NCI-H1436 (cell line): ENCODE measurements at places on chromosomes 2 and 18.

DNA sequence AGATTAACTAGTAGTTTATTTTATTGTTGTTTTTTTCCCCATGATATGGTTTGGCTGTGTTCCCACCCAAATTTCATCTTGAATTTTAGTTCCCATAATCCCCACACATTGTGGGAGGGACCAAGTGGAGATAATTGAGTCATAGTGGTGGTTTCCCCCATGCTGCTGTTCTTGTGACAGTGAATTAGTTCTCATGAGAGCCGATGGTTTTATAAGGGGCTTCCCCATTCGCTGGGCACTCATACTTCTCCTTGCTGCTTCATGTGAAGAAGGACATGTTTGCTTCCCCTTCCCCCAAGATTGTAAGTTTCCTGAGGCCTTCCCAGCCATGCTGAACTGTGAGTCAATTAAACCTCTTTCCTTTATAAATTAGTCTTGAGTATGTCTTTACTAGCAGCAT is 36.5 kb downstream of the GALNT14 start:
- DNase-seq: no peak

- no peak for DNase-seq
Measured at GRCh38 chr2:58612973-58613372, 371.8 kb upstream of the FANCL start.

DNA sequence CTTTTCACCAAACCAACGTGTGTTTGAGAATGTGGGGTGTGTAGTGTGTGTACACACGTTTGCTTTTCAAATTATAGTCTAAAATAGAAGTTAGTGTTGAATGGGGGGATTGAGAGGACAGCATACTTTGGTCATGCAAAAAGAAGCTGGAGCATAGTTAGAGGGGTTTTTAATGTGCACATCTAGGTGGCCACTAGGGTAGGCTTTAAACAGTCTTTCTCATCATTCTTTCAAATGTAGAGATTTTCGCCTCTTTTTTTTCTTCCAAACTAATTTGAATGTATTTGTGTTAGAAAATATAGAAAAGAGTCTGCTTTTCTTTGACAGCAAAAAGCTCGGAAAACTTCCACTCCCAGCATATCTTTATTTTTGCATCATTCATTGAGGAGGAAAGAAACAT is 165.2 kb upstream of the MYO3B start:
- DNase-seq: no peak

GRCh38 chr2:127608061-127609030 is 37.6 kb upstream of the GPR17 start:
- no peak for DNase-seq

GRCh38 chr18:79965119-79965902 is 868 bp downstream of the HSBP1L1 start:
- no peak for DNase-seq

DNA sequence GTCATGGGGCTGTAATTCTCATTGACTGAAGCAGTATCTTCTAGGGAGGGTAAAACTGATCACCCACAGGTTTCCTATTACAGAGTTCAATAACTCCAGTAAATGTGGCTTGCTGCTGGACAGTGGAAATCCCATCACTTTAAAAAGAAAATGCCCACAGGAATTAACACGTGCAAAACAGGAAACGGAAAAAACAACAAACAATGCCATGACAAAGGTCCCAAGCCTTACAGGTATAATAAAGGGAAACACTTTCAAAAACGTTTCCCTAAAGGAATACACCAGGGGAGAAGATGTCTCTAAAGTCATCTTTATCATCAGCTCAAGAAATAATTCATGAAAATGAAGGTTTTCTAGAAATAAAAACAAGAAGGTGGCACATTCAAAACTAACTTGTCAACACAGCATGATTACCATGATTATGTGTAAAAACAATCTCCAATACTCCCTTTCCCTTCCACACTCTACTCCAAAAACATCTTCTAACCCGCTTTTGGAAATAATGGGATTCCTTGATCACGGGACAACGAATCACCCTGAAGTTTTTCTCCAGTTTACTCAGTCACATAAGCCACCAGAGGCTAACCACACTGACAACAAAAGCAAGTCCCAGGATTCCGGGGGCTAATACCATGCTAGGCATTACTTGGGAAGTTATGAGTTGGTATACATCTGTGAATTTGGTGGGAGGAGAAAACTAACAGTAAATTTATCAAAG is 167.9 kb downstream of the TCF4 start:
- no peak for DNase-seq

GRCh38 chr2:119491776-119492525 is 32.3 kb downstream of the SCTR start:
- DNase-seq: no peak

DNA sequence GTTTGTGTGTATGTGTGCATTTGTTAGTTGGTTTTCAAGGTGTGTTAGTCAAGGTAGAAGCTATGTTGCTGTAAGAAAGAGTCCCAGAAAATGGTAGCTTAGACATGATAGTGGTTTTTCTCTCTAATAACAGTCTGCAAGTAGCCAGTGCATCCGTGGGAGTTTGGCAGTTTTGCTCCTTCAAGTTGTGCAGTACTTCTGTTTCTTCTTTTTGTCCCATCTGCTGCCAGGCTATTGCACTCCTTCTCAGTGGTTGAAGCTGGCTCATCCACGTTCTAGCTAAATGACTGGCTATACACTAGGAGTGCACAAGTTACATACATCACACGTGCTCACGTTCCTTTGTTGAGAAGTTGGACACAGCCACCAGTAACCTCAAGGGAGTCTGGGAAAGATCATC is 134.7 kb downstream of the ASXL3 start:
- no peak for DNase-seq

- no peak for DNase-seq
Measured at GRCh38 chr2:189512879-189513278, 67.7 kb downstream of the SLC40A1 start.
